Stimulated activated CD4-positive, alpha-beta T cell treated with anti-CD3 and anti-CD28 coated beads, TNF-alpha, amount 100 ng/mL, for 48 hours (primary cell): ENCODE measurements at places on chromosomes 3 and 15.

GRCh38 chr3:184414418-184415202 lies 34.8 kb downstream of the CHRD start:
- DNase-seq = no peak

DNA sequence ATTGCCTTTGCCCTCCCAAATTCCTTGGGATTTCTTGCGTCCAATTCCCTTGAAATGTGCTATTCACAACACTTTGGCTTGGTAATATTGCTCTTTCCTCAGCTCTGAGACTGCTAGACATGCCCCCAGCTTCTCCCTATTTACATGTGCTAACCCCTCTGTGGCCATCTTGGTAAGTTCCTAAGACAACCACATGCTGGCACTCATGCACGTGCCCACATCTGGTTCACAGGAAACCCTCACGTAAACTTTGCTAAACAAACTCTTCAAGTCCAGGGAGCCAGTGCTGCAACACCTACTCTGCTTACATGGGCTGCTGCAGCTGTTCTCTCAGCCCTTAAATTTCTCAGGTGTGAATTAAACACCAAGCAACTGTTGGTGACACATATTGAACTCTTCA lies 121.8 kb downstream of the ADAMTSL3 start:
- DNase-seq = no peak

GRCh38 chr3:193982258-193982659 lies 153.7 kb upstream of the HES1 start:
- no peak for DNase-seq

DNA sequence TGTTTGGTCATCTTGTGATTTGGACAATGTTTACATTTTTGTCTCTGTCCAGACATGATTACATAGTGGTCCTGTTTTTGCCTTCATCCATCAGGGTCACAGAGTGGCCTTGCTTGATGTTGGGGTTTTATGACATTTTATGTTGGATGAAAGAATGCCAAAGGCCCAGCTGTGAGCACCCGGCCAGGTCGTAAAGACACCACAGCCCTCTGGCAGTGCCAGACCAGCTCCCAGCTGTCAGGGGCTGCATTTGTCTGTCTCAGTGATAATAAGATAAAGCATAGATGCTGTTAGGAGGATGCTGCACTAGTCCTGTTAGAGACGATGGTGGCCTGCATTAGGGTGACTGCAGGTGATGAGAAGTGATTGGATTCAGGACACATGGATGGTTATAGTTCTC lies 117.5 kb downstream of the FAM174B start:
- no peak for DNase-seq

DNA sequence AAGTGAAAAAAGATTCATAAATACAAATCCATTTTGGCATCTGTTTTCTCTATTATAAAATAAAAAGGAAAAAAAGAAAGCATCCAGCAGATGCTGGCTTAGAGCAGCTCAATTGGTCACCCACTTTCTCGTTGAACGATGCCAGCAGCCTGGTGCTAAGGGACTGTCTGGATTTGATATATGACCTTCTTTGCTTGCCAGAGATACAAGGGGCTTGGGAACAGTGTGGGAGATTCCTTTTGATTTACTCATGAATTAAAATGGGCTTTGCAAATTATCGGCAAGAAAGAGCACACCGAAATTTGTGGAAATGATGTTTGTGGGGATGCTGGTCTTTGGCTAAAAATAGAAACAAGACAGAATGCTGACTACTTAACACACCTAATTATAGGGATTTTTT lies 210.3 kb upstream of the STT3B start:
- no peak for DNase-seq

- no peak for DNase-seq
Measured at GRCh38 chr3:72944696-72945095, 51.9 kb upstream of the PPP4R2 start.

- DNase-seq = no peak
Measured at GRCh38 chr3:126208606-126209256, 28.3 kb upstream of the ALDH1L1 start.
